ENCODE measurements at places on chromosomes 3 and 15.

DNA sequence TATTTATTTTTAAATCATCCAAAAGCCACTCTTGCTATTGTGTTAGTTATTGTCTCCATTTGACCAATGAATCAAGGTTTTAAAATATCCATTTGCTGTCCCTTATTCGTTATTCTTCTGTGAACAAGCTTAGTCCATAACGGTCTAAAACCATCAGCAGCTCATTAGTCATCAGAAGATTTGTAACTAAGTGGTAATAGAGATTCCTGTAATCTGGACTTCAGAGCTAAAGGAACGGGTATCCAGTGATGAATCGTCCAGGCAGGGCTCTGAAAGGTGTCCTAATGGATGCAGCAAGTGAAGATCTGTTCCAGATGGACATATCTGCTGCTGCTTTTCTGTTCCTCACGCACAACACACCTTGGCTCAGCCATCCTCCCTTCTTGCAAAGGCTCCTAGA is 362.7 kb upstream of the CFAP20DC start:
- no peak for DNase-seq

DNA sequence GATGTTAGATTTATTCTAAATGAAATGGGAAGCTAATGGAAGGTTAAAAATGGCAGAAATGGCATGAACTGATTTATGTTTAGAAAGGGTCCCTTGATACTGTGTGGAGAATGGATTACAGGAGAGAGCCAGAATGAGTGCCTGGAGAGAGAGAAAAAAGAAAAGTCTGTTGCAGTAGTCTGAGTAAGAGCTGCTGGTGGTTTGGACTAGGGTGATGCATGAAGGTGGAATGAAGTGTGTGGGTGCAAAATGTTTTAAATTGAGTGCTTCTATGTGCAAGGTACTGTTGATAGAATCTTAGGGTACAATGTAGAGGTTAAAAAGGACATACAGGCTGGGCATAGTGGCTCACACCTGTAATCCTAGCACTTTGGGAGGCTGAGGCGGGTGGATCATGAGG is 11.4 kb upstream of the MGA start:
- no peak for DNase-seq

DNA sequence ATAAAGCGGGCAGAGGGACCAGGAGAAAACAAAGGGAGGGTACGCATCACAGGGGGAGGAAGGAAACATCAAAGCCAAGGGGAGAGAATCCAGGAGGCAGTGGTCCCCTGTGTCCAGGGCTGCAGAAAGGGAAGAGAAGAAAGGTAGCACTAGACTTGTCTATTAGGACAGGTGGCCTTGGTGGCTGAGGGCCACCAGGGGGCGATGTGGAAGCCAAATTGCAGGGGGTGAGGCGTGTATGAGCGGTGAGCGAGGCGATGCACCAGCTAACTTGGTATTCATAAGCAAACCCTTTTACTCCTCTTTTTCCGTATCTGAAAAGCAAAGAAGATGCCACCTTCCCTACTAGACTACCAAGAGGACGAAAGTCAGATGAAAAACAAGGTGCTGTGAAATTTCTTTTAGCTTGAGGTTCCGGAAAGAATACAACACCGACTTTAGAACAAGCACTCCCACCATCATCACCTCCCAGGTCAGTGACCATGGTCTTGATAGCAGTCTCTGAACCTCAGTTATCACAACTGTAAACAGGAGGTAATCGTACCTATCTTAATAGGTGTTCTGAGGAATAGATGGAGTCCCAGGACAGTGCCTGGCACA is 654.4 kb upstream of the ADAMTS9 start:
- DNase-seq: peak; percentile 1

GRCh38 chr3:129033633-129034321 is 26.8 kb upstream of the GP9 start:
- DNase-seq: no peak

- DNase-seq: no peak
Observed at GRCh38 chr3:108420926-108421325, 89.5 kb downstream of the MYH15 start.
